ENCODE measurements at places on chromosomes 4 and X.
A peak's percentile ranks its signal among the peaks of the same experiment; 100 is the strongest.

GRCh38 chr4:73053974-73054480 lies 15.5 kb downstream of the COX18 start:
- no peak for DNase-seq

DNA sequence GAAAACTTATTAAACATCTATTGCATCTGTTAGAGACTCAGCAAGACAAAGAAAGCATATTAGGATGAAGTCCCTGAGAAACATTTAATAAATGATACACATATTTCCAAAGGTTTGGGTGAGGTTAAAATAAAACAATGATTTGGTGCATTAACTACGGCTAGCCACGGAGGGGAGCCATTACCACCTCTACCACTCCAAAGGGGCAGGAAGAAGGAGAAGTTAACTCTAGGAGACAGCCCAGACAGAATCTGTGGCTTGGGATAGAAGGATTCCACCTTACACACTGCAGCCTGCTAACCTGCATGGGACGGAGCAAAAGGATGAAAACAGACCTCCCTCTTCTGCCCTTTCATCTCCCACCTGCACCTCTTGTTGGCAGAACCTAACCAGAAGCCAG lies 189.1 kb upstream of the C1QTNF7 start:
- DNase-seq, result peak; percentile 57

- DNase-seq, result no peak
These were observed 177.2 kb downstream of the GABRG1 start for GRCh38 chr4:45946699-45947098.

- no peak for DNase-seq
These were observed 7.8 kb downstream of the HMGB3 start for GRCh38 chrX:150990910-150991309.

DNA sequence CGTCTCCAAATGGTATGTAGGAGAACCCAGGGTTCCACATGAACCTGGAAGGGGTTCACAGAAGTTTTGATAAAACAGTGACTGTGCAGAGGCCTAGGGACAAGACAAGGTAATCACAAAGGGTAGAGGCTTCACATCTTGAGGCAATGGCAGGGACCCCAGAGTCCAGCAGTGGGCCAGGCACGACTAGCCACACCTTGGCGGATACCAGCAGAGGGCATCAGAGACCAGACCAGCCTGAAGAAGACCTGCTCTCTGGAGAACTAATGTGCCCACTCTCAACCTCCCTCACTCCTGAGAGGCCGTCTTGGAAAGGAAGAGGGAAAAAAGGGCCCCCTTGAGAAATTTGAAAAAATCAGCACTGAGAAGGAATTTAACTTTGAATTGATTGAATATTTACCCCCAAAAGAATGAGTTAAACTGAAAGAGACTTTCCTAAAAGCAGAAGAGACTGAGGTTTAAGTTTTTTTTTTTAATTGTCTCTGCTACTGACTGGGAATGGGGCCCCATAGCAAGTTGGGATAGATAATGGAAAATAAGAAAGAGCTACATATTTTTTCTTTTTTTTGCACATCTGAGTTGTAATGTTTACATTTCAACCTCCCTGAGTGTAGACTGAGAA lies 243.8 kb upstream of the JADE1 start:
- DNase-seq, result peak; percentile 64

DNA sequence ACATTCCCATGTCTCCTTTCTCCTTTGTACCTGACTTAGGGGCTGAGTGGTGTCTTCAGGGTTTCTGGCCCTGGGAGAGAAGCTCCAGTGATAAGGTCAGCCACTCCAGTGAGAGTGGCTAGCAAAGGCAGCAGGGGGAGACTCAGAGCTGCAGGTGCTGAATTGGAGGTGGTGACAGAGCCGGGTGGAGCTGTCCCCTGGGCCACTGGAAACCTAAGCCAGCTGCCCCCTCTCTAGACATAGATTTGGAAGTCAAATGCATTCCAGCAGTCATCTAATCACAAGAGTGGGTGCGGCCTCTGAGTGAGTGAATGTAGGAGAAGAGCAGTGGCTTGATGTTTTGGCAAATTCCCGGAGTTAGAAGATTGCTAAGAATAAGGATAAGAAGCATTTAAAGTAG lies 28.5 kb downstream of the TRIM2 start:
- DNase-seq, result no peak

GRCh38 chr4:12221031-12221430 lies 792.3 kb upstream of the HS3ST1 start:
- no peak for DNase-seq

DNA sequence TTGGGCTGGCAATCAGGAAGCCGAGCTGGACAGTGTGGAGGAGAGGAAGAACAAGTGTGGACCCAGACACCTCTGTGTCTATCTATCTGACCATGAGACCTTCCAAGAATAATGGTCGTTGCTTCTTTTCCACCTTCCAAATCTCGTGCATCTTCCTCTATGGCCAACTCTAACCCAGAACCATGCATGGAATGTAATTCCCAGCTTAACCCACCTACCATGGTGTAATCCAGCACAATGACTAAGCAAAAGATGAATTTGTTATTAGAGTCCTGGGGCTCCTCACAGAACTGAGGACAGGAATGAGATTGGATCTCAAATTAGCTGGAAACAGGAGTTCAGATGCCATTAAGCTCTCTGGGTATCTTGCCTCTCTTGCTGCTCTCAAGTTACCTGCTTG lies 17.4 kb upstream of the TMEM184C start:
- DNase-seq, result no peak

- DNase-seq, result peak; percentile 34
These were observed at the start of gene RAI2 for GRCh38 chrX:17860811-17861488. Gene RAI2 (minus strand): TSS chrX:17861298. CDS start chrX:17802010, 59,288 bp downstream.

DNA sequence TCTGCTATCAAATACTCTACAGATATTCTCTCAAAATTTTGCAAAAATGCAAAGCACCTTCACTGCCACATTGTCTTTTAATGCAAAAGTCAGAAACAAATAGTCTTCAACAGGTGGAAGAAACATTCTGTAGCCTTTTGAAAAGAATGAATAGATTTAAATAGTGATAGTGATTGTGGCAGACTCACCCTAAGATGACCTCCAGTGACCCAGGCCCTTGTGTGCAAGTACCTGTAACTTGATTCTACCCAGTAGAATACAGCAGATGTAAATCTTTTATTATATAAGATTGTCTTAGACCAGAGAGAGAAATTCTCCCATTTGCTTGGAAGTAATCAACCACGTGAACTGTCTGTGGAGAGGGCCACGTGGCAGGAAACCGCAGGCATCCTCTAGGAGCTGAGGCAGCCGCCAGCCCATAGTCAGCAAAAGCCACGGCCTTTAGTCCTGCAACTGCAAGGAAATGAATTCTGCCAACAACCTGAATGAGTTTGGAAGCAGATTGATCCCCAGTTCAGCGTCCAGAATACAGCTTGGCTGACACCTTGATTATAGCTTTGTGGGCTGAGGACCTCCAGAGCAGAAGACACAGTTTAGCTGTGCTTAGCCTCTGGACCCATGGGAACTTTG lies 272.5 kb downstream of the ARHGAP10 start:
- no peak for DNase-seq

DNA sequence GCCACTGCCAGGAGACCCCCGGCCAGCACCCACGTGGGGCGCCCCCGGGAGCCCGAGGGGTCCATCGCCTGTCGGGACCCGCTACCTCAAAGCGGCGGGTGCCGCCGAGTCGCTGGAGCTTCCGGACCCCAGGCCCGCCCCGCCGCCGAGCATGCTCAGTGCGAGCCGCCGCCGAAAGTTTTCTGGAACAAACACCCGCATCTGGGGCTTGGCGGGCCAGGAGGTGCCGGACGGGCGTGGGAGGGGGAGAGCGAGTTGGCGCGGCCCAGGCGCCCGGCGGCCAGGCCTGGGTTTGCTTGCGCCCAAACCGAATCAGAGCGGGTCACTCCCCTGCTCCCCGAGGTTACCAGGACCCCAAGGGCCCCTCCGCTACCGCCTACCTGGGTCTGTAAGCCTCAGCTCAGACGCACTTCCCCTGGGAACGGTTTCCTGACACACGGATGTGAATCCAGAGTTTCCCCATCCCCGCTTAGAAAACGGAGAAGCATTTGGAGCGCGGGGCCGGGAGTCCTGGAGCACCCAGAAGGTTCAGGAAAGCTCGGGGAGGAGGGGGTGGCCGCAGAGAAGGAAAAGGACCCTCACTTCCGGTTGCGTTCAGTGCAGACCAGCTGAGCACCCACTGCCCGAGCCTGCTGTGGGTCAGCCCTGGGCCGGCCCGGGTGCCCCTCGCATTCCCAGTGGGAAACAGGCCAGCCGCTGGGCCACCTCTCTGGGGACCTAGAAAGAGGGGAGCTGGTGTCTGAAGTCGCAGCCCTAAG lies at the start of gene EVC2:
Gene EVC2 (minus strand): TSS at position 111 of the 758 bp plus-strand sequence. CDS start 46 bp downstream, at position 65.
- peak; percentile 86 for DNase-seq

GRCh38 chrX:7390441-7390840 lies 242.5 kb upstream of the PUDP start:
- DNase-seq, result peak; percentile 1

- no peak for DNase-seq
These were observed 179.3 kb upstream of the STS start for GRCh38 chrX:6968231-6968630.

GRCh38 chrX:3743801-3744439 lies 30.5 kb upstream of the PRKX start:
- DNase-seq, result no peak

DNA sequence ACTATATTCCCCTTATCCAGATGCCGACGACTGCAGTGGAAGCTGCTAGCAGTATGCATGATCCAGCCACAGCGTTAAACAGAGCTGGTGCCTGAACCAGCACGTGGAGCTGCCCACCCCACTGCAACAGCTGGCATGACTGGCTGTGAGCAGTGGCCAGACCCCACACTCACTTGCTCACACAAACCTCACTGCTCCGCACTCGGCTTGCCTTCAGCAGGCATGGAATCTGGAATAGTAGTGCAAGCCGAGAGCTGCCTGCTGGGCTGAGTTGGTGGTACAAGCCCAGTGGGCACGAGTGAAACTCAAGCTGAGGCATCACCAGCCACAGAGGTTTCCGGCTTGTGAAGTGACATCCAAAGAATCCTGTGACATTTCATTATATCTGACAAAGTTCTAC lies 1197.6 kb downstream of the FAM133A start:
- DNase-seq, result no peak

DNA sequence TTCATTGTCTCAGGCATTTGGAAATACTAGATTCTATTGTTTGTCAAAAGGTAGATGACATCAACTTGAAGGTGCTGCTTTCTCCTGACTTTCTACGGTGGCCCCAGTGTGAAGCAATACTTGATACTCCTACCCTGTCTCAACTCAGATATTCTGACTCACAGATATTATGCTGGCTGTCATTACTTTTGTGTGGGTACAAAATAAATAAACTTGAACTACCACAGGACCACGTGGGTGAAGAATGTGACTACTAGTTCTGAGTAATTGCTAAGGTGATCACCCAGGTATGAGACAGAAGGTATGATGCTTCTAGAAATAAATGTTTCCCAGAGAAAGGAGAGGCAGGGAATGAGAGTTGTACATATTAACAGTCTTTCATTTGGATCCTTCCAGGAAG lies 275.3 kb upstream of the SPOCK3 start:
- DNase-seq, result no peak

GRCh38 chrX:54281676-54282075 lies 76.2 kb downstream of the WNK3 start:
- DNase-seq, result no peak

DNA sequence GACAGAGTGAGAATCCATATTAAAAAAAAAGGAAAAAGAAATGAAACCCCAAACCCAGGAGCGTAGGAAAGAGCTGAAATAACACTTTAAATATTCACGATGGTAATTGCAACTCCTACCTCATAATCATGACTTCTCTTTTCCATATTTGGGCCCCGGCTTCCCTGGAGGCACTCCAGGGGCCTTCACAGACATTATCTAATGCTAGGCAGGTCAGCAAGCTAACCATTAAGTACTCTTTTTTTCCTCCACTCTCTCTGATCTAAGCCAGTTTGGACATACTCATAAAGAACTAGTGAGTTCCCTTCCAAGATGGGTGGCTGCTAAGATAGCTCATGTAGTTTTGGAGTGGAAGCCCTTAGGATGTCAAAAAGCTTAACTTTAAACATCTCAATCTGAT lies 83.2 kb downstream of the SH3KBP1 start:
- DNase-seq, result no peak

GRCh38 chr4:1099684-1100335 lies 13.6 kb downstream of the RNF212 start:
- no peak for DNase-seq

DNA sequence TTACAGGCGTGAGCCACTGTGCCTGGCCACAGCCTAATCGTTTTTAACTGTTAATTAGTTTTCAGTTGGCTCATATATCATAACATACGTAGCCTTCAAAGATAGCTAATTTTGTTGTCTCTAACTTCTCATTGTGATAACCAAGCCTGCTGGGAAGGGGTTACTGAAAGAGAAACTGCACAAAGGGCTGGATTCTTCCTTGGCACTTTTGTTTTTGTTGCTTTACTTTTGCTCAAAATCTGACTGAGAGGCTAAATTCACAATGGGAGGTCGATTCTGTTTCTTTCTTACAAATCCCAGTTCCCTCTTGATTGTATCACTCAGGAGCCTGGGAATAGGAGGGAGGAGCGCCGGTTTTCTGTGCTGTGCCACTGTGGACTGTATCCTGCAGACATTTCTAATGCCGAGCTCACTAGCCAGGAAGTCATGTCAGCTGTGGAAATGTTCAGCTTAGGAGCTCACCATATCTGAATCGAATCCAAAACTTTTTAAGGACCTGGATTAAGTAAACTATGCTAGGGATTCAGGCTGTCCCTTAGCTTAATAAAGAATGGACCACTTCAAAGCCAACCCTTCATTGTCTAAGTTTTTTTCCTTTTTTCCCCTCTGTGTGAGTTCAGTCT lies 120.5 kb upstream of the FAT1 start:
- DNase-seq, result peak; percentile 88

GRCh38 chr4:145766273-145766672 lies 86.3 kb downstream of the C4orf51 start:
- DNase-seq, result no peak

- no peak for DNase-seq
These were observed 13.7 kb downstream of the BCORL1 start for GRCh38 chrX:129996120-129996519.

DNA sequence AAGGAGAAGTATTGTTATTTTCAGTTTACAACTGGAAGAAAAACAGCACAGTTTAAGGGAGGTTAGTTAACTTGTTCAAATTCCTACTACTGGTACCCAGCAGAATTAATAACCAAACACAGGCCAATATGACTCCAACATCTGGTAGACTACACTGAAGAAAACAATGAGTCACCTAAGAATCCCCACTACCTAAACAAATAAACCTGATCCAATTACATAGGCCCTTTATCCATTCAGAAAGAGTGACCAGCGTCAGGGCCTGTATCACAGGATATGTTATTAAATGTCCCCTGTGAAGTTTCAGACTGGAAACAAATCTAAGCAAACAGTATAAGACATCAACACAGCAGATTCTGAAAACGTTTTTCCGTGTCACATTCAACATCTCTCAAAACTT lies 492.5 kb upstream of the INTU start:
- no peak for DNase-seq

GRCh38 chr4:107809210-107809609 lies 15.5 kb upstream of the SGMS2 start:
- no peak for DNase-seq

DNA sequence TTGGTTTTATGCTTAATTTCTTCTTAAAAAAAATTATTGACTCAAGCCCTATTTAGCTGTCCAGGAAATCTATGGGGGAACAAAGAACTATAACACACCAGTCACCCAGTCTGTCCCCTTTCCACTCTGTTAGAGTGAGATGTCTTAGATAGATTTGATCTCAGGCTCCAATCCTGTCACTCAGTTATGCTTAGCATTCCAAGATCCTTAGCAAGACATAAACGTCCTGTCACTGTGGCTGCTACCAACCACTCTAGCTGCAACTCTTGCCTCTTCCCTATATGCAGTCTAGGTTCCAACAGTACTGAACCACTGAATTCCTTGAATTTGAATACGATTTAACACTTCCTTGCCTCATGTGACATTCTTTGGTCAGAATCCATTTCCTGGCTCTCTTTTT lies 241.9 kb upstream of the NWD2 start:
- no peak for DNase-seq

Measured in tongue (tissue), 3 donors.